ENCODE measurements at places on chromosomes 6 and 20.
A peak's percentile ranks its signal among the peaks of the same experiment; 100 is the strongest.

GRCh38 chr20:42379385-42379784 lies 761.2 kb upstream of the CHD6 start:
- DNase-seq: no peak

DNA sequence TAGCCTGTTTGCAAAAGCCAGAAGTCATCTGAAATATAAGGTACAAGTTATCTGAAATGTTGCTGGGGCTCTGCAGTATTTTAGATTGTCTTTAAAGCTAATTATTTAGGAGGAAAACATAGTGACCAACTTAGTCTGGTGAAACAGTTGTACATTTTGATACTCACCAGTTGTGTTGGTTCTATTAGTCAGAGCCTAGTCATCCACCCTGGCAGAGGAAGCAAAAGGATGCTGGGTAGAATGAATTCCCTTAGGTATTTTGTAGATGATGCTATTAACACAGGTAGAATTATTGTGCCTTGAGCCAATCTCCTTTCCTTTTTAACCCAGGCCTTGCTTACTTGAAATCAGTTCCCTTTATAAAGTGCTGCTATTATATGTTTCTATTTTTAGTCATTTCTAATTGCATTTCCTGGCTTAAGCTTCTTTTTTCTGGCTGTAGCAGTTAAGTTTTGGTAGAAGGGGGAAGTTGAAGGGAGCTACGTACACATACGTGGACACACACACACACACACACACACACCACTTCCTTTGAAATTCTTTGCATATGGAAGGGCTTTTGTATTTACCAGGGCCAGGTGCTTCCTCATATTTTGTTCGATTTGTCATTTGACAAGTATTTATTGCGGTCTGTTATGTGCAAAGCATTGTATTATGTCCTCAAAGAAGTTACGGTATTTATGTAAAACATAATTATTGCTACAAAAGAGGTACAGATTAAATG lies 82.4 kb downstream of the RTN4IP1 start:
- no peak for DNase-seq

DNA sequence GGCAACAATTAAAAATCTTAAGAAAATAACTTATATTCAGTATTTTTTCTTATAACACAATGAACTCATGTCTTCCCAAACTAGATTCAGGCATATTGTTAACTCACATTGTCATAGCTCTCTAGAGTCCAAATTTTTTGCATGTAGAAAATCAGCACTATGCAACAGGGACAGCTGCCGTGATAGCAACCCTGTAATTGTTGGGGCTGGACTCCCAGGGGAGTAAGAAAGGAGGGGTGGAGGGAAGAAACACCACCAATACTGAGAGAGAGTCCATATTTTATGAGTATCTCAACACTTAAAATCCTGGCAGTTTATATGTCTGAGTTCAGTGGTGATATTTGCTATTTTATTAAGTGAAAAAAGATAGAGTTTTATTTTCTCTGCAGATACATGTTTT lies 89.6 kb upstream of the HS3ST5 start:
- DNase-seq: no peak

GRCh38 chr20:34618676-34619075 lies 58.2 kb downstream of the PIGU start:
- no peak for DNase-seq

DNA sequence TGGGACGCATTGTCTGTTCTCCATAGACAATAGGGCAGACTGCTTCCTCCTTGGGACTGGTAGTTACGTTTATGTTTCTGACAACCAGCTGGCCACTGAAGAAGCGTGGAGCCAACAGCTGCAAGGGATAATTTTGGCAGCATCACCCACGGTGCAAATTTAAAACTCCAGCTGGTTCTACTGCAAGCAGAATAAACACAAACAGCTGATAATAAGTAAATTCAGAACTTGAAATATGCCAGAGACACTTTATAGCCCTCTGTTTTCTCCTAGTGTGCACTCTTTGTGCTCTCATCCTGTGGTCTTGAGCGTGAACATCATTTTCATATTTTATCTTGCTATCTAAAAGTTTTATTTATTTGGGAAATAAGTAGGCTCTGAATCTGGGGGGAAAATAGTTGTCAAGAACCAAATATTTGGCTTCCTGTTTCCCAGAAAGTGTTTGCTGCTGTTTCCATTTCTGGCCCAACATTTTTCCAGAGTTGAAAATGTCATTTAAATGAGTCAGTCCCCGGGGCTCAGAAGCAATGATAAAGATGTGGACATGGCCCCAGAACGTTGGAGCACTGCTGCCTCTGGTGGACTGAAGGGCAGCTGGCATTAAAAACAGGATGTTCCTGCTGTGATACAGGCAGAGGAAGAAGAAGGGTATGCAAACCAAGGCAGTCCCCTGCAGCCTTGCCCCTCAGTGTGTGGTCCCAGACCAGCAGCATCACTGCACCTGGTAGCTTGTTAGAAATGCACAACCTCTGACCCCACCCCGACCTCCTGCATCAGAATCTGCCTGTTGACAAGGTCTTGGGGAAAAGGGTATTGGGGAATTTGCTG lies 12.5 kb upstream of the THBD start:
- no peak for DNase-seq

GRCh38 chr6:11766589-11767450 lies 11.8 kb downstream of the ADTRP start:
- DNase-seq: no peak

GRCh38 chr20:3613821-3614440 lies 49.3 kb downstream of the GFRA4 start:
- no peak for DNase-seq

DNA sequence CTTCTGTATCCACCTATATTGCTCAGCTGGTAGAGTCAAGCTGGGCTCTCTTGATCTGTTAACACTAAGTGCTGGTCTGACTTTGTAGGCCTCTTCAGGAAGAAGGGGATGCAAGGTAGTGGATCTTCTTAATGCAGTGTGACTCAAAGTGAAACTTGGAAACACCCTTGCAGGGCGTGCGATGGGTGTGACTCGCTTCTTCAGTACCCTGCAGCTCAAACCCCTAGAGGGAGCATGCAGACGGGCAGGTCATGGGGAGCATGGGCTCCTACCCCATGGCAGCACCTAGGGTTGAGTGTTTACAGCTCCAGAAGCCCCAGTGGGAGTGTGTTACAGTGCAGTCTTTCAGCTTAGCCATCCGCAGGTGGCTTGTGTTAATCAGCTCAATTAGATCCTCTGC lies 757 bp upstream of the SAMD3 start:
- DNase-seq: peak; percentile 79

DNA sequence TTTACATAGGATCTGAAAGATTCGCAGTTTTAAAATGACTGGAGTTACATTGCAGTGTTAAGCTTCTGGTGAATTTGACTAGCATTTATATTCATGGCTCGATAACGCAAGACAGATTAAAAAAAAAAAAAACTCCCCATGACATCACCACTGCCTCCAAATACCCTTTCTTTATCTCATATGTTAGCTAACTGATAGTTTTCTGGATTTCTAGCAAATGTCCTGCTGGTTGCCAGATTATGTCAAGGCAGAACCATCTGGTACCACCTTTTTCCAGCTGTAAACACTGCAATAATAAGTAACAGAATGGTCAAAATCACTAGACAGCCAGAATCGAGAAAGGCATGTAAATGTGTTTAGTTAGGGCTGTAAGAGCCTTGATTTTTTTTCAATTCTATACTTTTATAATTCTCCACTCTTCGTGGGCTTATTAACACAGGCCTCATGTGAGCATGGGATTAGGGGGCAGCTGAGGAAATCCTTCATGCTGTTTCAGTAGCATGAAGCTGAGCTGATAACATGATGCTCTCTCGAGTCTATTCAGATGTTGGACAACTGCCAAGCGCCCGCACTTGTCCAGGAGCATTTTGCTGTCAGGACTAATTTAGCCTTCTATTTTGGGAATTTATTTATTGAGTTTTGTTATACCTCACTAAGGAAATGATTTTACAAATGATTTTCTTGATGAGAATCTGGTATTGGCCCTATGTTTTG lies 166.0 kb upstream of the SCGN start:
- DNase-seq: no peak

DNA sequence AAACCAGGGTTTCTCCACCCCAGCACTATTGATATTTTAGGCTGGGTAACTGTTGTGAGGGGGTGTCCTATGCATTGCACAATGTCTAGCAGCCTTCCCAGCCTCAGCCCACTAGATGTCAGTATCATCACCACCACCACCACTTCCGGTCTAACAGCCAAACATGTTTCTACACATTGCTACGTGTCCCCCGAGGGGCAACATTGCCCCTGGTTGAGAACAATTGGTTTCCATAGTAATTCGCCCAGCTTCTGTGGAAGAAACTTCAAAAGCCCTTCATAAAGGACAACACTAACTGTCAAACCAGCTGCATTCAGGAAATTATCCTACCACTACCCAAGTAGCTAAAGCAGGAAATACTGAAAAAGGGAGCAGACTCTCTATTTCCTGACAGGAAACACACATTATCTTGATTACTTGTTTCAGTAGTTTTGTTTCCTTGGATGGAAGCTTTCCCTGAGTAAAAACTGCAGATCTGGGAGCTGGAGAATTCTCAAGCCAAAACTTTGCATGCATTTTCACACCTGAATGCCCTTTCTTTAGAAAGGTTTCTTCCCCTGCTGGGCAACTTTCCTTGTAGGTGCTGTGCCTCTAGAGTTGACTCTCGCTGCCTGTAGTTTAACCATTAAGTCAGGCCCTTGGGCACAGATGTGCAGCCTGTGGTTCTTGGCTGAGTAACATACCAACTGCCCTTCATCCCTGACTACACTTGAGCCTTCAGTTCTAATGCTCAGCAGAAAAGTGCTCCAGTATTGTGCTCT lies 23.6 kb downstream of the PKHD1 start:
- DNase-seq: peak; percentile 67

- peak; percentile 67 for DNase-seq
Observed at GRCh38 chr6:25882051-25882496, 8.0 kb upstream of the SLC17A3 start.

DNA sequence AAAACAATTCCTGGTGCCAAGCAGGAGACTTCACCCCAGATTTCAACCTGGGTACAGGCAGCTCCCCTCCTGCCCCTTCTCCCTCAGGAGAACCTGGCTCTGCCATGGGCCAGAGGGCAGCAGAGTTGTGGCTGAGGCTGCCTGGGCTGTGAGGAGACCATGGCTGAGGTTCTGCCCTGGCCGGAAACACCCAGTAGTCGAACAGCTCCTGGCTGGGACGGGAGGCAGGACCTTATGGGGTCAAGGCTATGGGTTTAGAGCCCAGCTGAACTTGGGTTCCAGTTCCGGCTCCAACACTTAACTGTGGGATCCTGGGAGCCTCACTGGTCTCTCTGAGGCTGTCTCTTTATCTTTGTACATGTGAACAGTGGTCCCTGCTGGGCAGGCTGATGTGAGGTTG lies 8.5 kb downstream of the C6orf132 start:
- DNase-seq: no peak

DNA sequence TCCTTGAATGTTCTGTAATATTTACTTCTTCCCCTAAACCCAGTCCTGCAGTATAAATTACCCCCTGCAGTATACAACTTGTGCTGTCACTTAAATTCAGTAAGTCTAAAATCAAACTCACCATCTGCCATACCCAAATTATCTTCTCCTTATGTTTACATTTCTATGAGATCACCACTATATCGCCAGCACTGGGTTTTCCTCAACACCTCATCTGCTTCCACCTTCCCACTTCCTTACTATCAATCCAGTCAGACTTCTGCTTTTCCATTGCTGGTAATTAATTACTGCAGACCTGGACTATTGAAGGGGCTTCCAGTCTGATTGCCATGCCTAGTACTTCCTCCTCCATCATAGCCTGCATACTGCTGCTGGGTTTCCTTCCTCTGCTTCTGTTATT lies 15.2 kb downstream of the EFHC1 start:
- no peak for DNase-seq

DNA sequence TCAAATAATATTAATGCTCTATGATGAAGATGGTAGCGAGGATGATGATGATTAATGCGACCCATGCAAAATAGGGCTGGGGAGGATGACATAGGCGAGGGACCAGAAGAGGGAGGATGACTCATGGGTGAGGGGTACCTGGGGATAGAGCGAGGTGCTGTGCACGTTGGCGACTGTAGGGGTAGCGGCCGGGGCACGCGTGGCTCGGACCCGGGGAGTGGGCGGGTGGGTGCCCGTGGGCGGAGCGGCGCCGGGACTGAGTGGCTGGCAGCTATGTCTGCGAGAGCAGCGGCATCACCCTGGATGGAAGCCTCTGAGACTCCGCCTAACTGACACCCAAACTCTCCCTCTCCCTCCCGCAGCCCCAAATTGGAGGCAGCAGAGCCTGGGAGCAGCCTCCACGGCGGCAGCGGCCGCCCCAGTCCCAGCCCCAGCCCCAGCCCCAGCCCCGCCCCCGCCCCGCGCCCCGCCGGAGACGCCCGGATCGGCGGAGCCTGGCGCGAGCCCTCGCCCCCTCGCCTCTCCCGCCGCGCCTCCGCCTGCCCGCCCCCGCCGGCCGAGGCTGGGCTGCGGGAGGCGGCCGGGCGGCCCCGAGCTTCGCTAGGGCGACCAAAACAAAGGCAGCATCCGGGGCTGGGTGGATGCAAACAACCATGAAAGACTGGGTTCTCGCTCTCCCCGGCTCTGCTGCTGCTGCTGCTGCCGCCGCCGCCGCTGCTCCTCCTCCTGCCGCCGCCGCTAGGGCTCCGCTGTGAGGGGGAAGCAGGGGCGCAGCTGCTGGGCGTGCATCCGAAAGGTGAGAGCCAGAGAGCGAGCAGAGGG lies at the start of gene RIMS1:
TSS of gene RIMS1 (plus strand) at position 367 of the 822 bp plus-strand sequence. CDS start 474 bp downstream, outside the sequence.
- DNase-seq: no peak

GRCh38 chr6:43107344-43108062 lies 31.4 kb downstream of the PTK7 start:
- DNase-seq: no peak

- DNase-seq: no peak
Observed at GRCh38 chr6:48883116-48883515, 579.9 kb downstream of the MMUT start.

- no peak for DNase-seq
Observed at GRCh38 chr6:167116109-167116837, 6.6 kb upstream of the CCR6 start.

DNA sequence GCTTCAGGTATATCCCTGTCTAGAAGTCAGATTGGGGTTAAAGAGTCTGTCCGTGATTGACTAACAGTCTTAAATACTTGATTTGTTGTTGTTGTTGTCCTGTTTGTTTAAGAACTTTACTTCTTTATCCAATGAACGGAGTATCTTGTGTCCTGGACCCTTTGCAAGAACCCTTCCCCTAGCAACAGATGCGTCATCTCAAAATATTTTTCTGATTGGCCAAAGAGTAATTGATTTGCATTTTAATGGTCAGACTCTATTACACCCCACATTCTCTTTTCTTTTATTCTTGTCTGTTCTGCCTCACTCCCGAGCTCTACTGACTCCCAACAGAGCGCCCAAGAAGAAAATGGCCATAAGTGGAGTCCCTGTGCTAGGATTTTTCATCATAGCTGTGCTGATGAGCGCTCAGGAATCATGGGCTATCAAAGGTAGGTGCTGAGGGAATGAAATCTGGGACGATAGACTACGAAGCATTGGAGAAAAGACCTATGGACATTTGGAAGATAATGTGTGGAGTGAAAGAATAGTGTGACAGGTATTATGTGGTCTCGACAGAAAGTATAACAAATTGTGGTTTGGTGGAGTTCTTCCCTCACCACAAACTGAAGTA lies at the start of gene HLA-DRA:
TSS of gene HLA-DRA (plus strand) at position 286 of the 613 bp plus-strand sequence. CDS start at position 350, 64 bp downstream.
- peak; percentile 88 for DNase-seq

All from CD4-positive, alpha-beta T cell treated with Interleukin-12 subunit alpha and Interleukin-12 subunit beta, for 1 hour (primary cell).